Progenitor cell of endocrine pancreas (in vitro differentiated cells): ENCODE measurements at places on chromosomes 11 and 22.

DNA sequence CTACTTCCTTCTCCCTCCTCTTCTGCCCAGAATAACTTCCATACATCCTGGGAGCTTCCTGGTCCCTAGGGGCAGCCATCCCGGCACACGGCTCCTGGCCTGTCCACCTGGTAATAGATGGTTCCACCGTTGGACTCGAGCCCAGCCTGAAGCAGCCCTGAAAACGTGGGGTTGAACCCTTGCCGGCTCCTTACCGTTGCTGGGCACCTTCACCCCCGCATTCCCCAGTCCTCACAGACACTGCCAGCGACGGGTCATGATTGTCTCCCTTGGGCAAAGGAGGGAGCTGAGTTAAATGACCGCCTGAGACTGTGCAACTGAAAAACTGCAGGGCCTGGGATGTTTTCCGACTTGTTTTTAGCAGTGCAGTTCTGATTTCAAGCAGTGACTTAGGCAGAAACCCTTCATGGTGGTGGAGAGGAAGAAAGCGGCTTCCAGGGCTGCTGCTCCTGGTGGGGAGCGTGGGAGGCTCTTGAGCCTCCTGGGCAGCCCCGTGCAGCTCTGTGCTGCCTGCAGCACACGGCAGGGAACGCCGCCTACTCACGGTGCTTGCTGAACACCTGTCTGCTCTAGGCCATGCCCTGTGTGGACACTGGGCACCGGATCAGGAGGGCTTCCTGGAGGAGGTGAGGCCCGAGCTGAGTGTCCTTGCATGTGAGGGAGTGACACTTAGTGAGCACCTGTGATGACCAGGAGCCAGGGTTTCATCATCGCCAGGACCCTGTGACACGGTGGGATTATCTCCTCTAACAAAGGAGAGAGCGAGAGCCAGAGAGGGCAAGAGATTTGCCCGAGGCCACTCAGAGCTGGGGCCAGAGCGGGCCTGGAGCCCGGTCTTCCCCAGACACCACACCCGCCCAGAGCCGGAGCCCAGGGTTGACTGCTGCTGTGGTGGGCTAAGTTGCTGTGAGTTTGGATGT is 77.4 kb downstream of the FBLN1 start:
- no peaks in the 10 kb centered on the region for H3K4me1 ChIP-seq
- DNase-seq, result no peak
- no peak overlapping the region for H3K4me3 ChIP-seq
- no peak overlapping the region for H3K27ac ChIP-seq
- H3K36me3 ChIP-seq, result no peaks in the 10 kb centered on the region

DNA sequence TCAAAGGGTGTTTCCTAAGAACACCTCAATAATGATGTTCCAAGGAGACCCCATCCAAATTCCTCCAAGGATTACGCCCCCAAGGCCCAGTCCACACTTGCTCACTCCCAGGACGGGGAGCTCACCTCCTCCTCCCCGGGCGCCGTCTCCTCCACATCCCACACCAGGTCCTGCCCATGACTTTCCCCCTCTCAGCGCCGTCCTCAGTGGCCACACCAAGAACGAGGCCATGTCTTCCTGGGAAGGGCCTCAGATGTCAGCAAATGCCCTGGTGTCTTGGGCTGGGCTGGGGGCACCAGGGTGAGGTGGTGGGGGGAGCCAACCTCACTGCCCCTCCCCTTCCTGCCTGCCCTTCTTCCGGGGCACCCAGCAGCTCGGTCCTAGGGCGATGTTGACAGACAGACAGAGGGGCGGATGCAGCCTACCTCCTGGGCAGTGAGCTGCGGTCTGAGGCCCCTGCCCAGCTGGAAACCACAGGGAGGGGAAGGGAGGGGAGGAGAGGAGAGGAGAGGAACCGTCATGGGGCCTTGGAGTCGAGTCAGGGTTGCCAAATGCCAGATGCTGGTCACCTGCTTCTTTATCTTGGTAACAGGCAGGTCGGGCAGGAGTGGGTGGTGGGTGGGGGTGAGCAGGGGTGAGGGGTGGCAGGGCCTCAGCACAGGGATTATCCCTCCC is at the start of the genes C11orf21 and TSPAN32:
Gene C11orf21 (minus strand): TSS at position 288 of the 675 bp plus-strand sequence. CDS start 110 bp downstream, at position 178.
Gene TSPAN32 (plus strand): TSS at position 383 of the 675 bp plus-strand sequence. CDS start 137 bp downstream, at position 520.
- no peak within 1 kb of the TSS for H3K4me3 ChIP-seq
- H3K27ac ChIP-seq, result no peak within 1 kb of the TSS
- DNase-seq, result no peak
- H3K4me1 ChIP-seq, result peaks cover 6% of the 10 kb centered on the region

DNA sequence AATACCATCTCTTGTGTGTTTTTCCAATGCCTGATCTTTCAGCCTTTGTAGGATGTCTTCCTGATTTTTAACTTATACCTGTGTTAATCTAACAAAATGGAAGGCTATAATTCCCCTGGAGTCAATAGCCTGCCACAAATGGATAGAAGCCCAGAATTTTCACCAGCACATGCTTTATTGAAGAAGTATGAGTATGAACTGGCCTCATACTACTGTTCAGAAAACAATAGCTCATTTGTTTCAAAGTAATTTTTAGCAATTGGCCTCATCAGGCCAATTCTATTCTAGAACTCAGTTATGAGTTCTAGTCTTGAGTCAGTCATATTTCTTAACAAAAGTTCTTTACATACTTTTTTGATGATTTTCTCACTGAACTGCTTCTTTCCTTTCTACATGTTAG is 40.6 kb upstream of the SLC37A2 start:
- H3K36me3 ChIP-seq, result no peaks in the 10 kb centered on the region
- peaks cover 6% of the 10 kb centered on the region for H3K4me1 ChIP-seq
- H3K27ac ChIP-seq, result no peak overlapping the region
- H3K4me3 ChIP-seq, result no peak overlapping the region
- DNase-seq, result no peak
- no peaks in the 10 kb centered on the region for H3K27me3 ChIP-seq

DNA sequence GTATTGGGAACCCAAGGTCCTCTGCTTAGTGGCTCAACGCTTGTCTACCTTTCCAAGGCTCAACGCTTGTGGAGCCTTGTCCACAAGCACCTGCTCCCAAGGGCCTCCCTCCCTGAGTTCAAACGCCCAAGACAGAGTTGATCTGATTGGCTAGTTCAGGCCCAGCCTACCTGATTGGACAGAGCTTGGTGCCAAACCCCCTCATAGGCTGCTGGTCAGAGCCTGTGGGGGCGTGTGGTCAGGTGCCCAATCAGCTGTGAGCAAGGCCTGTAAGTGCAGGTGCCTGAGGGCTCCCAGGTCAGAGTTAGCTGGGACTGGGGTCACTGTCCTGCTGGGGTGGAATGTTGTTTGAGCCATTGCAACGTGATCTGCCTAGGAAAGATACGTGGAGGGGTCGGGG is 16.9 kb upstream of the TMPRSS6 start:
- peaks cover 6% of the 10 kb centered on the region for H3K4me1 ChIP-seq
- H3K36me3 ChIP-seq, result no peaks in the 10 kb centered on the region
- H3K4me3 ChIP-seq, result no peak overlapping the region
- H3K27ac ChIP-seq, result no peak overlapping the region
- no peak for DNase-seq

DNA sequence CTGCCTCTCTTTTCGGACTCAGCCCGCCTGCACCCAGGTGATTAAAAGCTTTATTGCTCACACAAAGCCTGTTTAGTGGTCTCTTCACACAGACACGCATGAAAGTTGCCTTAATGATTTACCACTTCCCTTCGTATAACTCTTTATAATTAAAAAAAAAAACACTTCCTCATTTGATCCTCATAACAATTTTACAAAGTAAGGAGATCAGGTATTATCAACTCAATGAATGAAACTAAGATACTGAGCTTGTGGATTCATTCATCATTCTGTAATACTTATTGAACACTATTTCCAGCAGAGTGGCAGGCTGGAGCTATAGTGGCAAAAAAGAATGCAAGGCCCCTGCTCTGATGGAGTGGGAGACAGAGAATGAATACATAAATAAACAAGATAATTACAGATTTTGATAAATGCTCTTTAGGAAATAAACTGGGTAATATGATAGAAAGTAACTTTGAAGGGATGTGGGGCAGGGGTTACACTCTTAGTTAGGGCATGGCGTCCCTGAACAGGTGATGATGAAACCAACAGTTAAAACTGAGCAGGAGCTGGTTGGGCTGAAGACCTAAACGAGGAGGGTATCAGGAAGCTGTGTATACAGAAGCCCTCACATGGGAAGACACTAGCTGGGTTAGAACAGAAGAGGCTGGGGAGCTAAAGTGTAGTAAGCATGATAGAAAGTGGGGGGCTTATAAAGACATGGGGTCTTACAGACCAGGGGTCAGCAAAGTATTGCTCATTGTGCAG is 5.4 kb upstream of the CRTAM start:
- peaks cover 14% of the 10 kb centered on the region for H3K27me3 ChIP-seq
- no peak for DNase-seq
- H3K27ac ChIP-seq, result peak overlapping the region; percentile 37
- peaks cover 14% of the 10 kb centered on the region for H3K4me1 ChIP-seq

- peak overlapping the region; percentile 79 for H3K27ac ChIP-seq
- no peak for DNase-seq
- H3K36me3 ChIP-seq, result no peaks in the 10 kb centered on the region
- peaks cover 72% of the 10 kb centered on the region for H3K27me3 ChIP-seq
- no peak overlapping the region for H3K4me3 ChIP-seq
- H3K4me1 ChIP-seq, result peaks cover 36% of the 10 kb centered on the region
These were observed 1.7 kb upstream of the CHRM1 start for GRCh38 chr11:62922653-62923431.

GRCh38 chr22:17152971-17153370 is 6.1 kb downstream of the HDHD5 start:
- H3K27me3 ChIP-seq, result no peaks in the 10 kb centered on the region
- H3K4me1 ChIP-seq, result peaks cover 15% of the 10 kb centered on the region
- H3K27ac ChIP-seq, result no peak overlapping the region
- peaks cover 2% of the 10 kb centered on the region for H3K36me3 ChIP-seq
- H3K4me3 ChIP-seq, result no peak overlapping the region

DNA sequence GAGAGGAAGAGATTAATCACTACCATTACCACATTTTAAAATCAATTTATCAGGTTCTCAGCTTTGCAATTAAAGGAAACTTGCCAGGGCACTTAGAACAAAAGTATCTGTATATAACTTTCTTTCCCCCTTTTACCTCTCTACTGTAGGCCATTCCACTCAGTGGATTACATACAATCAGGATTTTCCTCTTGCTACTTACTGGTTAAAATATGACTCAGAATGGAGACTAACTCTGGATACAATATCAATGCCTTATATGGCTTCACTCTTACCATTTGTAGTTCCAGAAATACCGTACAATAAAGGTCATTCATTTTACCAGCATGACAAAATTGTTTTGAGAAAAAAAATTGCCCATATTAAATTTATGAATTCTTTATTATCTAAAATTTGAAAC is 706.8 kb downstream of the KCNA4 start:
- DNase-seq, result no peak
- H3K27ac ChIP-seq, result peak overlapping the region; percentile 77
- H3K27me3 ChIP-seq, result no peaks in the 10 kb centered on the region
- H3K4me3 ChIP-seq, result no peak overlapping the region
- H3K36me3 ChIP-seq, result no peaks in the 10 kb centered on the region

GRCh38 chr11:70460111-70460510 is 61.8 kb downstream of the CTTN start:
- peaks cover 8% of the 10 kb centered on the region for H3K4me1 ChIP-seq
- H3K36me3 ChIP-seq, result no peaks in the 10 kb centered on the region
- no peak for DNase-seq
- H3K27ac ChIP-seq, result no peak overlapping the region
- peaks cover 6% of the 10 kb centered on the region for H3K27me3 ChIP-seq

GRCh38 chr11:16741473-16741872 is 3.0 kb downstream of the C11orf58 start:
- no peak for DNase-seq
- H3K36me3 ChIP-seq, result peaks cover 31% of the 10 kb centered on the region
- peaks cover 20% of the 10 kb centered on the region for H3K4me1 ChIP-seq
- peak overlapping the region; percentile 65 for H3K27ac ChIP-seq
- H3K4me3 ChIP-seq, result peak overlapping the region; percentile 7
- no peaks in the 10 kb centered on the region for H3K27me3 ChIP-seq

DNA sequence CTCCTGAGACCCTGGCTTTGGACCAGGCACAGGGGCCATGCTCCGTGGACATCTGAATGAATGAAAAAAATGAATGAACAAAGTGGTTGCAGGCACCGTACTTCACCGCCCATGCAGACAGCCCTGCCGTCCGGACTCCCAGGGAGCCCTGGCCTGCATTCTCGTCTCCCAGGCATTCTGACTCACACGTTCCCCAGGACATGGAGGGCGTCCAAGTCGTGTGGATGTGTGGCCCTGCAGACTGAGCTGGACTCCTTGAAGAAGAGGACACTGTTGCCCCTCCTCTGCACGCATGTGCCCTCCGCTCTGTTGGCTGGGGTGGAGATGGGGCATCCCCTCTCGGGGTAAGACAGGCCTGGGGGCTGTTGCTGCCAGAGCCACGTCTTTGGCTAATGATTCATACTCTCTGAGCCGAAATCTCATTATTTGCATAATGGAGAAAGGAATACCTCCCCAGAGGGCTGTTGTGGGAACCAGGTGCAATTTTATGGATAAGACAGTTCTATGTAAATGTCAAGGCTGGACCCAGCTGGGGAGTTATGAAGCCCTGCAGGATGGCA is 49.7 kb downstream of the RTL6 start:
- H3K4me1 ChIP-seq, result peaks cover 2% of the 10 kb centered on the region
- H3K36me3 ChIP-seq, result no peaks in the 10 kb centered on the region
- H3K27ac ChIP-seq, result no peak overlapping the region
- H3K4me3 ChIP-seq, result no peak overlapping the region
- H3K27me3 ChIP-seq, result peaks cover 3% of the 10 kb centered on the region
- DNase-seq, result no peak

DNA sequence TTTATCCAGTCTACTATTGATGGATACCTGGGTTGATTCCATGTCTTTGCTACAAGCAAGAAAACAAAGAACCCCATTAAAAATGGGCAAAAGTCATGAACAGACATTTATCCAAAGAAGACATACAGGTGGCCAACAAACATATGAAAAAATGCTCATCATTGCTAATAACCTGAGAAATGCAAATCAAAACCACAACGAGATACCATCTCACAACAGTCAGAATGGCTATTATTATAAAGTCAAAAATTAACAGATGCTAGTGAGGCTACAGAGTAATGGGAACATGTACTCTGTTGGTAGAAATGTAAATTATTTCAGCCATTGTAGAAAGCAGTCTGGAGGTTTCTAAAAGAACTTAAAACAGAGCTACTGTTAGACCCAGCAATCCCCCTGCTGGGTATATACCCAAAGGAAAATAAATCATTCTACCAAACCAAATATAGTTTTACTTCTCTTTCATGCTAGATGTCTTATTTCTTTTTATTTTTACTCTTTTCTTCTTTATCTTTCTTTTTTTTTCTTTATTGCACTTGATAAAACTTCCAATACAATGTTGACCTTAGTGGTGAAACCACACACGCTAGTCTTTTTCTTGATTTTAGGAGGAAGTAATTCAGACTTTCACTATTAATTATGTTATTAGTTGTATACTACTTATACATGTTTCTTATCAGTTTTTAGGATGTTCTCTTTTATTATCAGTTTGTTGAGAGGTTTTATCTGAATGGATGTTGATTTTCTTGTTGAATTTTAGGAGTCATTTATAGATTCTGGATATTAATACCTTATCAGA is 14.3 kb downstream of the TRIM22 start:
- DNase-seq, result no peak
- H3K27ac ChIP-seq, result no peak overlapping the region
- H3K4me3 ChIP-seq, result no peak overlapping the region
- no peaks in the 10 kb centered on the region for H3K4me1 ChIP-seq
- H3K27me3 ChIP-seq, result peaks cover 3% of the 10 kb centered on the region
